ENCODE measurements at places on chromosomes 11 and 22.

DNA sequence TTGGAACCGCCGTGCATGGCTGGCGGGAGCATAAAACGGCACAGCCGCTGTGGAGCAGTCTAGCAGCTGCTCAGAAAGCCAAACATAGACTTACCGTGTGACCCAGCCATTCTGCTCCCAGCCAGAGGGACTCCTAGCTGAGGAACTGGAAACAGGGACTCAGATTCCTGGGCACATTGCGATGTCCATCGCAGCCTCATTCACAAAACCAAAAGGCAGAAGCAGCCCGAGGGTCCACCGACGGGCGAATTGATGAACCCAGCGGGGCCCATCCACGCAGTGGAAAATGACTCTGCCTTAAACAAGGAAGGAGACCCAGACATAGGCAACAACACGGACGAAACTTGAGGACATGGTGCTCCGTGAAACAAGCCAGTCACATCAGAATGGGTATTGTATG lies 5.7 kb upstream of the MUC5B start:
- no peak for DNase-seq

- DNase-seq: peak; percentile 40
These were observed 39.8 kb downstream of the SYN3 start for GRCh38 chr22:33018232-33018864.

- DNase-seq: peak; percentile 78
These were observed 565 bp downstream of the NUCB2 start for GRCh38 chr11:17277024-17277584.

GRCh38 chr11:22491555-22492225 lies 133.9 kb downstream of the FANCF start:
- no peak for DNase-seq

- DNase-seq: no peak
These were observed 11.3 kb downstream of the ANKK1 start for GRCh38 chr11:113398669-113399430.

DNA sequence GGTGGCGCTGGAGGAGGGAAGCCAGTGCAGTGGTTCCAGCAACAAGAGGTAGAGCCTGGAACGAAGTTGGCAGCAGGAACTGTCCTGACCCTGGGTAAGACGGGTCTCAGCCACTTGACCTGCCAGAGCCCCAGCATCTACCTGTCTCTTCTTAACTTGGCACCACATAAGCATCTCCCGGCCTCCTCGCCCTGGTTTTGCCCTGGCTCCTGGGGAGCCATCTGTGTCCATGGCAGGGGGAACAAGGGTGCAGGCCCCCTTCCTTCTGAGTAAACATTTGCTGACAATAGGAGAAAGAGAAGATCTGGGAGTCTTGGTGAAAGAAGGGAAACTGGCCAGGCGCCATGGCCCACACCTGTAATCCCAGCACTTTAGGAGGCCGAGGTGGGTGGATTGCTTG lies 12.8 kb downstream of the P2RY2 start:
- DNase-seq: no peak

GRCh38 chr11:43923406-43924111 lies 18.9 kb upstream of the C11orf96 start:
- DNase-seq: peak; percentile 53

GRCh38 chr11:2828585-2829330 lies 56.8 kb downstream of the CDKN1C start:
- no peak for DNase-seq

- no peak for DNase-seq
These were observed 76.4 kb downstream of the MPPED1 start for GRCh38 chr22:43488031-43488866.
